ENCODE measurements at places on chromosomes 13 and 19. TPM values are rescaled to one million over a fixed set of nuclear protein-coding genes. Genes with fewer than 3 reads are reported as not detected.

ZNF57 gene
- total RNA-seq = 6.1 TPM

ZNF414 gene
- total RNA-seq = 1.1 TPM

PRODH2 gene
- not detected for total RNA-seq

IZUMO2 gene
- not detected for total RNA-seq

DNA sequence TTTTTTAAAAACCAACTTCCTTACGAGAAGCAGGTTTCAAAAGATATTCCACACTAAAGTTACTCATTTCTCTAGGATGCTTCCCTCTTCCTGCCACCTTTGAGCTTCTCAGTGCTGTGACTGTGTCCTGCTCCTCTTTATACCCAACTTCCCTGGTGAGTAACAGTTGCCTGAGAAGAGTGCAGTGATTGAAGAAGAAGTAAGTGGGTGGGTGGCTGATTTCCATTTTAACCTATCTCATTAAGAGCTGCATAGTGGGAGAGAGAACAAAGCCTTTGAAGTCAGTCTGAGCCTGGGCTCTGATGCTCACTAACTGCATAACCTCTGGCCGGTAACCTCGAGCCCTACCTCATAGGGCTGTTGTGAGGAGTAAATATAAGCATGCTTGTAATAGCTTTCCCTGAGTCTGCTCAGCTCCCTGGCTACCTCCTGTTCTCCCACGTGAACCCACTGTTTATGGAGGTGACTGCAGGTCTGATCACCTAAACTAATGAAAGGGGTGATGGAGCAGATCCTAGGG lies 977.3 kb downstream of the UQCRFS1 start:
- no peak for DNase-seq

- DNase-seq = no peak
Measured at GRCh38 chr19:29753934-29754305, 38.9 kb upstream of the C19orf12 start.

GRCh38 chr13:96027496-96027895 lies 25.7 kb downstream of the UGGT2 start:
- no peak for DNase-seq

GRCh38 chr13:89816404-89816803 lies 1531.1 kb upstream of the MIR17HG start:
- no peak for DNase-seq
